ENCODE measurements at places on chromosomes 3 and 15. TPM values are rescaled to one million over a fixed set of nuclear protein-coding genes. Genes with fewer than 3 reads are reported as not detected.

Gene CSPG5
- total RNA-seq = 1.5 TPM

Gene PDIA5
- 31.7 TPM for total RNA-seq

Gene TAGLN3
- 3.5 TPM for total RNA-seq

Gene HIGD2B
- total RNA-seq = 0.17 TPM

DNA sequence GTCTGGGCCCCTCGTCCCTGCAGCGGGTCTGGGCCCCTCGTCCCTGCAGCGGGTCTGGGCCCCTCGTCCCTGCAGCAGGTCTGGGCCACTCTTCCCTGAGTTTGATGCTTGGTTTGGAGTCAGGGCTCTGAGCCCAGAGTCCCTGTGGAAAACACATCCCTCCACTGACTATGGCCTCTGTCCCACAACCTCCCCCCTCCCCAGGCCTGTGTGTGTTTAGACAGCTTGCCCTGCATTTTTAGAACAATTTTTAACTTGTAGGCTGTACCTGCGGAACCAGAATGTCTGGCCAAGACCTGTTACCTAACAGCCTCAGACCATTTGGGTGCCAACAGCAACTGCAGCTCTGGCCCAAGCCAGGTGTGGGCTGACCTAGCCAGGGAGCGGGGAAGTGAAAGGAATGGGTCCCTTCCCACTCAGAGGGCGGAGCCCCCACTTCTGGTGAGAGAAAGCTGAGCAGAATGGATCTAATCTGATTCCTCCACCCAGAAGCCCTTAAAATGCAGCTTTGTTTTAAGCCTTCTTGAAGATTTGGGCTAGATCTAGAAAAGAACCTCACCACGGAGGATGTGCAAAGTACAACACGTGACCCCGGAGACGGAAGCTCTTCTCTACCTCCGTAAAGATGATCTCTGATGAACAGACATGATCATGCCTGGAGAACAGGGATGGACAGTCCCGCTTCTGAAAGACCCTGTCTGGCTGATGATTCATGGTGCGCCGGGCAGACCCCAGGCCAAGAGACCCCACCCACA is 60.5 kb upstream of the TFRC start:
- no peak for DNase-seq

DNA sequence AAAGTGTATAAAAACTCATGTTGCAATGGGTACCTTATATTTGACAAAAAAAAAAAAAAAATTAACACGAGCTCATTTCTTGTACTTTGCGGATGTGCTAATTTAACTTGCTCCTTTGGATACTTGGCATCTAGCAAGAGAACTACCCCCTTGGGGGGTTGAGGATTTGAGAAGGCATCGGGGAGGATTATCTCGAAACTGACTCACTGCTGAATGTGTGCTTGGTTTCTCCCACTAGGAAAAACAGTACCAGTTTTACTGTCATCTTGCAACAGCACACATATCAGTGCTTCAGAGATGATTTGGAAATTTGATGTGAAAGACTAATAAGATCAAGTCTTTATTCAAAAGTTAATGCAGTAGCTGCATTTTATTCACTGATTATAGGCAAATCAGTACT is 891 bp downstream of the EXOG start:
- DNase-seq = peak; percentile 45

- DNase-seq = no peak
These were observed 66.8 kb downstream of the CHRNA7 start for GRCh38 chr15:32096916-32097617.

DNA sequence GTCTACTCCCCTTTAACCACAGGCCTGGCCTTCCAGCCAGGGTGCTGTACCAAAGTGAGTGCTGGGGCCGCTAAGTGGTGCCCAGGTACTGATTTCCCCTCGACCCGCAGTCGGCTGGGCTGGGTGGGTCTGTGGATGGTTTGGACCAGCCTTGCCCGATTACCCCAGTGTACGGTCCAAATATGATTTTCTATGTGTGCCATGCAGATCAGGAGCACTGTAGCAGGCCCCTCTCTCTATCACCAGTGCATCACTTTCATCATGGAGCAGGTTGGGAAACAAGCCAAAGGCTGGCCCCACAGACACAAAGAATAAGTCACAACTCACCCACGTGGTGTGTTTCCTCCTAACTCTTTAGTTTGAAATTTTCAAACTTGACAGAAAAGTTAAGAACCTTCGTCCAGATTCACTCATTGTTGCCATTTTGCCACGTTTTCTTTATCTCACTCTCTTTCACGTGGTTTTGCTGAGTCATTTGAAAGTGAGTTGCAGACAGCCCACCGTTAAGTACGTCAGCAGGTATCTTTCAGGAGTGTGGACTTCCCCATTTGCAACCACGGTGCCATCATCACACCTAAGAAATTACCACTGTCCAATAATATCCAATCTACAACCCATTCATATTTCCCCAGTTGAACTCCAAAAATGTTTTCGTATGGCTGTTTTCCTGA is 37.0 kb downstream of the ZNF710 start:
- no peak for DNase-seq

- no peak for DNase-seq
These were observed 38.4 kb downstream of the SUCLG2 start for GRCh38 chr3:67616046-67616445.

GRCh38 chr15:92709110-92709790 is 53.7 kb upstream of the FAM174B start:
- DNase-seq = no peak

- DNase-seq = peak; percentile 2
These were observed 47.5 kb downstream of the PRTG start for GRCh38 chr15:55695432-55695831.

All from H7 (cell line).